Stimulated activated CD4-positive, alpha-beta T cell treated with anti-CD3 and anti-CD28 coated beads, Interleukin-15, amount 100 ng/mL, for 24 hours (primary cell): ENCODE measurements at places on chromosomes 6 and 20.

DNA sequence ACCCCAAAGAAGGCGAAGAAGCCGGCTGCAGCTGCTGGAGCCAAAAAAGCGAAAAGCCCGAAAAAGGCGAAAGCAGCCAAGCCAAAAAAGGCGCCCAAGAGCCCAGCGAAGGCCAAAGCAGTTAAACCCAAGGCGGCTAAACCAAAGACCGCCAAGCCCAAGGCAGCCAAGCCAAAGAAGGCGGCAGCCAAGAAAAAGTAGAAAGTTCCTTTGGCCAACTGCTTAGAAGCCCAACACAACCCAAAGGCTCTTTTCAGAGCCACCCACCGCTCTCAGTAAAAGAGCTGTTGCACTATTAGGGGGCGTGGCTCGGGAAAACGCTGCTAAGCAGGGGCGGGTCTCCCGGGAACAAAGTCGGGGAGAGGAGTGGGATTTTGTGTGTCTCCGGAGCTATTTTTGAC, 69.6 kb downstream of the HFE start:
- DNase-seq: peak; percentile 82

GRCh38 chr20:35192118-35192872, 20.4 kb downstream of the PROCR start:
- DNase-seq: no peak

DNA sequence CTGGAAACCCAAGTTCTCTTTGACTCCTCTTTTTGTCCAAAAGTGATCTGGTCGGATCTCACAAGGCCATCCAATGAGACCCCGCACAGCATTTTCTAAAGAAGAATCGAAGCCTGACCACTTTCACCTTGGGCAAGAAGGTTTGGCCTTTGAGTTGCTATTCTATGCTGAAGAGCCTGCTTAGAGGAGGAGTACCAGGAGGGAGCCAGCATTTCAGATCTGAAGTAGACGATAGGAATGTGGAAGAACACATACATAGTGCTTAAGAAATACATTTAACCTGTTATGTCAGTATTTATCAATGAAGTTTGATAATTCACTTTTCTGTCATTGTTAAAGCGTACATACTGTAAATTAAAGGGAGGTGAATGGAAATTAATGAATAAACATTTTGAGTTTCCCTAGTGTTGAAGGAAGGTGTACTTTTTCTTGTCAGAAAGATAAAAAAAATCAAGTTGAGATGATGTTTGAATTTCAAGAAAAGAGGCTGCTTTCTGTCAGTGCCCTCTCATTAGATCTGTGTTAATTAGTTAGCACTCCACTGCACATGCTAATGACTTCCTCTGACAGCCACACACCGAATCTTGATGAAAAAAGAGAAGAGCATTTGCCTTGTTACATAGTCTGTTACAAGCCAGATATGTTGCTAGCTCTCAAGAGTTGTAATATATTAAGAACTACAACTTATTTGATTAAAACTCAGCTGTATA, 10.9 kb upstream of the TDRD6 start:
- DNase-seq: no peak

DNA sequence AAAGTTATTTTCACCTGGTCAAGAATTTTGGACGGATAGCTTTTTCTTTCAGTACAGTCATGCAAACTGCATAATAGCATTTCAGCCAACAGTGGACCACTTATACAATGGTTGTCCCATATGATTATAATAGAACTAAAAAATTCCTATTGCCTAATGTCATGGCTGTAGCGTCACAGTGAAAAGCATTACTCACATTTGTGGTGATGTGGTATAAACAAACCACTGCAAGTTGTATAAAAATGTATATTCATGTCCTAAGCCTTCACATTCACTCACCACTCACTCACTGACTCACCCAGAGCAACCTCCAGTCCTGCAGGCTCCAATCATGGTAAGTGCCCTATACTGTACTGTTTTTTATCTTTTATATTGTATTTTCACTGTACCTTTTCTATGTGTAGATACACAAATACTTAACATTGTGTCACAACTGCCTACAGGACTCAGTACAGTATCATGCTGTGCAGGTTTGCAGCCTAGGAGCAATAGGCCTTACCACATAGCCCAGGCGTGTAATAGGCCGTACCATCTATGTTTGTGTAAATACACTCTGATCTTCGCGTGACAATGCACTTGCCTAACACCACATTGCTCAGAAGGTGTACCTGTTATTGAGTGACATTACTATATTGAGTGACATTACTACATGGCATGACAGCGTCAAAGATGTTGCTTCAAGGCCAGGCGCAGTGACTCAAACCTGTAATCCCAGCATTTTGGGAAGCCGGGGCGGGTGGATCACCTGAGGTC, 17.9 kb downstream of the ABHD12 start:
- DNase-seq: peak; percentile 11

DNA sequence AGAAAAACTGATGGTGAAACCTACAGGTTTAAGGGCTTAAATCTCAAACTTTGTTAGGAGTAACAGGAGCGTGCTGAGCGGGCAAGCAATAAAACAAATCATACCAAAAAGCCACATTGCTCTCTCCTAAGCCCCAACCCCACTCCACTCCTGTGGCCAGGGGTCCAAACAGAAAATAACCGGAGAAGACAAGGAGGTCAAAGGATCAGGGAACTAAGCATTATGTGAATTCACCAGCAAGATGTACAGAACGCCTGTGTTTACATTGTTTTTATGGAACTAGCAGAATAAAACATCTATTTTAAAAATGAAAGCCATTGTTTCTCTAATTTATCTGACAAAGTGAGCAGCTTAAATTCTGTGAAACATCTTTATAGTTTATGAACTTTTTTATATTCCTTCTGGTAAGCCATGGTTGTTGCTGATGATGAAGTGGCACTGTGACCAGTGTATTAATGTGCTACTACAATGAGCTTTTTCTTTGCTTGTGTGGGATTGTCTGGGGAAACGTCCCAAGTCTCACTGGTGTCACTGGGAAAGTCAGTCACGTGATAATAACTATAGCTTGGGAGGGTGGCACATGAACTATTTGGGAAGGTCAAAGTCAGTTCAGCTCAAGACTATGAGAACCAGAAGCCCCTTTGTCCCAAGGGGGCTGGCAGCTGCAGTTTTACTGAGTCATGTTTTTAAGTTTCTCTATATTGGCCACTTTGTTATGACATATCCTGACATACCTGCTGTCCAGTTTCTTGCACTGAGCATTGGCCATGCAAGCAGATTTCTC, 9.8 kb downstream of the FAM210B start:
- DNase-seq: no peak
